ENCODE measurements at places on chromosomes 1 and 21. TPM values are rescaled to one million over a fixed set of nuclear protein-coding genes. Genes with fewer than 3 reads are reported as not detected.

HTR6 gene
- polyA plus RNA-seq: not detected

CYP4X1 gene
- 1.1 TPM for polyA plus RNA-seq

CRNN gene
- 0.52 TPM for polyA plus RNA-seq

ANKRD34A gene
- polyA plus RNA-seq: 0.38 TPM

ERG gene
- polyA plus RNA-seq: 1.7 TPM

FOXO6 gene
- polyA plus RNA-seq: 1.8 TPM

CHRM3 gene
- 2.2 TPM for polyA plus RNA-seq

DNA sequence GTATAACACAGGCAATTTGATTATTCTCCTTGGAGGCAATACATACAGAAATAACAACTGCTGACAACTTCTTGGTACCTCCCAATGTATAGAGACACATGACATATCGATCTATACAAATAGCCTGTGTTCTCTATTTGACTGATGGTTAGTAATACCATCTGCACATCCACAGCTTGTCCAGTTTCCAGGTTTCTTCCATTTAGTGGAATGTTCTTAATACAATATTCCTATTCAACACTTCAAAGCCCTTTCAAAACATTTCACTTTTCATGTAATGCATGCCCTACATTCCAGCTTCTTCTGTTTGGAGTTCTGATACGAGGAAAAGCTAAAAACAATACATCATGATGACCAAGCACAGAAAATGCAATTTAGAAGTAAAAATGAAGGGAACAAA lies 37.0 kb upstream of the GORAB start:
- no peak for DNase-seq

DNA sequence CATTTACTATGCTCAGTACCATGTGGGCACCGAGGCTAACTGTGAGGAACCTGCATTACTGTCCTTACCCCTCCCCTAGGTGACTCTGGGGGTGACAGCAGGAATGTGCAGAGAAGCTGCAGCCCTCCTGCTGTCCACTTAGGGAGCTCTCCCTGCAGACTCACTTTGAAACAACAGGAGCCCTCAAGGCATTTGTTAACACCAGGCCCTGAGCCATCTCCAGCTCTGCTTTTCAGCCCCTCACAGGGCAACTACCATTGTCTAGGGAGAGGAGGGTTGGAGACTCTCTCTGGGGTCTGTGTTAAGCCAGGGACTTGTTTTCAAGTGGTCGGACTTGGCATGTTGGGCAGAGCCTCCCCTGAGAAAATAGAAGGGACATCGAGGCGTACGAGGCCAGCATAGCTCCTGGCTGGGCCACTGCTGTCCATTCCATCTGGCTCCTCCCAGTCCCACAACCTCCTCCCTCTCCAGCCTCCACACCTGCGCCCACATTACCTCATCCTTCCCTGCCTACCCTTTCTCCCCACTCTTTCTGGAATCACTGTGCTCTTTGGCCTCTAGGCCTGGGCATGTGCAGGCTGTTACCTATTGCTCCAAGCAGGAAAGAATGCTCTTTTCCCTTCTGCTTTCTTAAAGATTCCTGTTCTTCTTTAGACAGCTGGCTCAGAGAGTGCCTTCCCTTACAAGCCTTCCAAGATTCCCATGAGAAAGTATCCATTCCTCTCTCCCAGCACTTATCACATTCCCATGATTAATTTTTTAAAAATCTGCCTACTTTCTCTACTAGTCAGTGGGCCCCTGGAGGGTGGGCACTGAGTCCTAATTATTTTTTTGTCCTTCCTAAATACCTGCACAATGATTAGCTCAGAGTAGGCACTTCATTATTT lies 102.7 kb upstream of the GCLM start:
- no peak for DNase-seq

- DNase-seq: no peak
Observed at GRCh38 chr21:46639489-46640386, 4.3 kb downstream of the PRMT2 start.

GRCh38 chr1:201028461-201028889 lies 5.0 kb upstream of the KIF21B start:
- DNase-seq: no peak

DNA sequence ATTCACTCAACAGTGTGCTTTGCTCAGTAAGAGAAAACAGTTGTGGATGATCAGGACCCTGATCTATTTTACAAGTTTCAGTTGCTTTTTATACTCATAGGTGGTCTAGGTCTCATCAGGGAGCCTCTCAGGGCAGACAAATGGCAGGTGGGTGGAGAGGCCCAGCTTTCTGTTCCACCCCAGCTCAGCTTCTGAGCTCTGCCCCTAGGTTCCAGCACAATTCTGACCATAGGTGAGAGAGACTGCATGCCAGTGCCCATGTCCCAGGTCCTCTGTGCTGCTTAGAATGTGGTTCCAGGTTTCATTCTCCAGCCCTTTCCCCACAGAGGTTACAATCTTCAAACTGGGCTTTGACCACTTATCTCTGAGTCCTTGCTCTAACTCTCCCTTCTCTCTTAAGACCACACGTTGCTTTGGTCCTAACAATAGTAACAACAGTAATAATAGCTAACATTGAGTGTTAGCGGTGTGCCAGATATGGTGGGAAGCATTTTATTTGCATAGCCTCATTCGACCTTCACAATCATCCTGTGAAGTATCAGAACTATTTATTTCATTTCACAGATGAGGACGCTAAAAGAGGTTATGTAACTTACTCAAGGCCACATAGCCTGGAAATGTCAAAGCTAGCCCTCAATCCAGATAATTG lies 19.6 kb upstream of the DUSP10 start:
- no peak for DNase-seq

DNA sequence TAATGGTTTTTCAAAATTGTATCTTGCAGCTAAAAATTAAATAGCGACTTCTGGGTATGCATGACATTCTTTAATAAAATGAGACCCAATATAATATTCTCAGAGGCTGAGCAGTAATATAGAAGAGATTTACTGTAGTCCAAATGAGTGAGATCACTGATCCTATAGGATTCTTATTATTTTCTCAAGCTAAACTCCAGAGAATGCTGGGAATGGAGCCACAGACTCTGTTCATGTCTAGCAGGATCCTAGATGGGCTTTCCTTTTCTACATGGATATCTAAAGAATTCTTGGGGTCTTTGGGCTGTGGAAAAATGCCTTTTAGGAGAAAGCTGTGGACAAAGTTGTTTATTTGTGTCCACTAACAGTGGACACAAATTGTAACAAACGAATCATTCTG lies 150.7 kb upstream of the ZNF644 start:
- DNase-seq: no peak

DNA sequence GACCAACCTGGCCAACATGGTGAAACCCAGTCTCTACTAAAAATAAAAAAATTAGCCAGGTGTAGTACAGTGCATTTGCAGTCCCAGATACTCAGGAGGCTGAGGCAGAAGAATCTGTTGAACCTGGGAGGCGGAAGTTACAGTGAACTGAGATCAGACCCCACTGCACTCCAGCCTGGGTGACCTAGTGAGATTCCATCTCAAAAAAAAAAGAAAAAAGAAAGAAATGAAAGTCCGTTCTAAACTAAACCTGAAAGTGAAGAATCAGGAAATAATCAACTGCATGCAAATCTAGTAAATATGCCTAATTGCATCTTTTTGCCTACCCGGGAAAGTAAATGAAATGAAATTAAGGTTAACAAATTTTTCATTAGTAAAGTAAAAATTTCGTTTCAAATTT lies 99.6 kb downstream of the ZZZ3 start:
- no peak for DNase-seq

GRCh38 chr1:18300376-18300775 lies 180.4 kb upstream of the KLHDC7A start:
- no peak for DNase-seq

GRCh38 chr1:111190931-111191451 lies 9.5 kb downstream of the DENND2D start:
- DNase-seq: no peak

- DNase-seq: no peak
Observed at GRCh38 chr1:186283374-186283773, 91.7 kb downstream of the TPR start.

- no peak for DNase-seq
Observed at GRCh38 chr1:58405660-58406059, 140.9 kb downstream of the OMA1 start.

- no peak for DNase-seq
Observed at GRCh38 chr21:38945545-38946245, 140.0 kb downstream of the ETS2 start.

- DNase-seq: no peak
Observed at GRCh38 chr1:39687243-39687642, 4.0 kb downstream of the HPCAL4 start.

DNA sequence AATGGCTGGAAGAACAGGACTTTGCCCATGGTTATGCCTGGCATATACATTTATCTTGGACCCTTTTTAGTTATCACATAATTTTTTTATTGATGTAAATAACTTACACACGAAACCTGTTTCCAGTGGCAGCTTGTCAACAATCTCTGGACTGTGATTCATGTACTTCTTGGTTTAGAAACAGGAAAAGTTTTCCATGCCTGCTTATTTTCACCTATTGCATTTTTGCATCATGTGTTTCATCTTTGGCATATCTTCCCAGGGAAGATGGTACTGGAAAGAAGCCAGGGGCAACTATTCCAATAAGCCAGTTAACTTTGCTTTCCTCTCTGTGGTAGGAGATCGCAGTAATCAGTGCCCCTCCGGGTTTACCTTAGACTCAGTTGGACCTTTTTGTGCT lies 210.3 kb downstream of the TPR start:
- DNase-seq: no peak

- DNase-seq: no peak
Observed at GRCh38 chr1:100760511-100760910, 41.0 kb downstream of the VCAM1 start.
